NCI-H1417 treated with DMSO at 0.1 percent for 48 hours (cell line): ENCODE measurements at places on chromosomes 7 and 10.

GRCh38 chr10:22481106-22481505 lies 135.8 kb downstream of the SPAG6 start:
- no peak for DNase-seq

- DNase-seq = no peak
Observed at GRCh38 chr10:111650088-111650487, 533.5 kb downstream of the GPAM start.

DNA sequence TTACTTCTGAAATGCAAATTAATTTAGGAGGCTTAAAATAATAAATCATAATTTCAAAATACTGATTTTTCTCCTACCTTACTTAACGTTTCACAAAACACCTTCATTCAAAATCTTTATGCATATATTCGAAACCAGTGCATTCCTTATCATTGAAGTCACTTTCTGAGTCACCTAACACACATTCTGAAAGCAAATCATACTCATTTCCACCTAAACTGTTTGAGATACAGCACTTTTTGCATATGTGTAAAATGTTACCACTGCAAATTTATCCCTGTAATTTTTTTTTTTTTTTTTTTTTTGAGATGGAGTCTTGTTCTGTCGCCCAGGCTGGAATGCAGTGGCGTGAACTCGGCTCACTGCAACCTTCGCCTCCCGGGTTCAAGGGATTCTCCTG lies 15.7 kb downstream of the PPP3CB start:
- DNase-seq = no peak

DNA sequence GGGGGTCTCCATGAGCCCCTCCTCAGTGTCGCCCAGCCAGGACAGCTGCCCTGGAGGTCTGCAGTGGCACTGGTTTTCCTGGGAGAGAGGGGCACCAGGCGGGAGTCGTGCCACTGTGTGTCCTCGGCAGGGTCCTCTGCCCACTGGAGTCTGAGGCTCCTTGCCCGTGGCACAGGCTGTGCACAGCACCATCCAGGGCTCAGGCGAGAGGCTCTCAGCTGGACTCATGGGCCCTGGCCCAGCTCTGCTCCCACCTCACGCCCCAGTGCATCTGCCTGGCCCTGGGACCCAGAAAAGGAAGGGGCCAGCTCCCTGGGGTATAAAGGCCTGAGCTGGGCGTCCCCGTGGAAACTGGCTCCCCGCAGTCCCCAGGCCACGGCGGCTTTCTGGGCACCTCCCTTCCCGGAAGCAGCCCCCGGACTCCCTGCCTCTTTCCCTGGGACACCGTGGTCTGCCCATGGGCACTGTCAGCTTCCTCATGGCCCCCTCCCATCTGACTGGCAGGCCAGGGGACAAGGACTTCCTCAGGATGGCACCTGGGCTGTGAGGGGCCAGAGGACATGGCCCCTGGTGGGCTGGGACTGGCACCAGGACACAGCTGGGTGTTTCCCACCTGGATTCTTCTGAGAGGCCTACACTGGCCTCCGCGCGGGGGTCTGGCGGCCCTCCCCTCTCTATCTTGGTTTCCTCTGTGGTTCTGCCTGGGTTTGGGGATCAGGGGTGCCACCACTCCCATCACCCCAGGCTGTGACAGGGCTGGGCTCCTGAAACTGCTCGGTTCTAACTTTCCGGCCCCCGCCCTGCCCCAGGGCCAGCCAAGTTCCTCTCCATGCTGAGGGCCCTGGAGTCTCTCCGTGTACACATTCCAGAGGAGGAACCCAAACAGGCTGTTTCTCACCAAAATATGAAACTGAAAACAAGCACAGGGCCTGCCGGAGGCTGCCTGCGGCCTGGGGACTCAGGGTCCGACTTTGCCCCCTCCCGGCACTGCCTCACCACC lies 5.5 kb downstream of the FOXL3 start:
- DNase-seq = no peak

GRCh38 chr7:31529103-31529502 lies 15.2 kb downstream of the ITPRID1 start:
- DNase-seq = no peak

- DNase-seq = no peak
Observed at GRCh38 chr10:22646388-22646853, 68.0 kb downstream of the PIP4K2A start.
